Breast epithelium (tissue), 4 donors: ENCODE measurements at places on chromosomes 3 and 15. TPM values are rescaled to one million over a fixed set of nuclear protein-coding genes. Genes with fewer than 3 reads are reported as not detected.

GRCh38 chr15:100114571-100114970 lies 227.2 kb downstream of the ADAMTS17 start:
- DNase-seq: no peak

DNA sequence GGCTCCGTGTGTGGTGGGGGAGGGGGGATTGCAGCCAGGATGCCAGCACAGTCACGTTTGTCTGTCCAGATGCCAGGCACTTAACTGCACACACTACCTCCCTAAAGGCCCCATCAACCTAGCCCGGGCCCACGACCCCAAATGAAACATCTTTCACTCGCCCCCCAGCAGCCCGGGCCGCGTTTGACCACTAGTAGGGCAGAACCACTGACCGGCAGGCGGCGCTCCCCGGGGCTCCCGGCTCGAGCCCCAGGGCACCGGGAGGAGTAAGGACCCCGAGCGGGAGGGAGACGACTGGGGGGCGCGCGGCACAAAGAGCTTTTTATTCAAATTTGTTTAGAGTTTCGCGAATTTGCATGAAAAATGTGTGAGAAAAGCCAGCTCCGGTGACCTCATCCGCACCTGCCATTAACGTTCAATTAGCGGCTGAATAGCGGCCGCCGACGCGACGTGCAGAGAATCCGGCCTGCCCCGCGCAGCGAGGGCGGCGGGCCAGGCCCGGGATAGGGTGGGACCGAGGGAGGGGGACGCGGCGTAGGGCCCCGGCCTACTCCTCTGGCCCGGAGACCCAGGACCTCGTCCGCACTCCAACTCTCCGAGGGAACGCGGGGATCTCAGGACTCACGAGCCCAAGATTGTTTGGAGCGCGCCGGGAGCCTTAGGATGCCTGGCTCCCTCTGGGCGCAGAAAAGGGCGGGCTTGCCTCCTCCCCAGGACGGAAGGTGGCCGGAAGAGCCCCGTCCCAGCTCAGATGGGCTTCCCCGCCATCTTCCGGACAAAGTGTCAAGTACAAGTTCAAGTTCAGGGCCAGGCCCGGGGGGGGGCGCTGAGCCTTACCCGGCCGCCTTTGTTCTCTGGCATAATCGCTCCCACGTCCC lies 64.9 kb upstream of the POLG start:
- no peak for DNase-seq

DNA sequence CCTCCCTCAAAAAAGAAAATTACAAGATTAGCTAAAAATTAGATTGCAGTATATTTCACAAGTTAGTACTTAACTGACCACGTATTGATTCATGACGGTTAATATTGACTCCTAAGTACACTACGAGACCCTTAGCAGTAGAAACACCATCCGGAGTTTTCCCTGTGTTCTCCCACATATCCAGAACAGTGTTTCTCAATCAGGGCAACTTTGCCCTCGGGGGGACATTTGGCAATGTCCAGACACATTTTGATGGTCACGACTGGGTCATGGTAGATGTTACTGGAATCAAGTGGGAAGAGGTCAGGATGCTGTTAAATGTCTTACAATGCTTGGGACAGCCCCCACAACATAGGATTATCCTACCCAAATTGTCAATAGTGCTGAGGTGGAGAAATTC lies 40.7 kb upstream of the LIPC start:
- DNase-seq: no peak

- DNase-seq: no peak
Observed at GRCh38 chr3:50170689-50171088, 15.6 kb downstream of the SEMA3F start.

- DNase-seq: no peak
Observed at GRCh38 chr15:95263751-95264150, 1032.4 kb downstream of the MCTP2 start.

DNA sequence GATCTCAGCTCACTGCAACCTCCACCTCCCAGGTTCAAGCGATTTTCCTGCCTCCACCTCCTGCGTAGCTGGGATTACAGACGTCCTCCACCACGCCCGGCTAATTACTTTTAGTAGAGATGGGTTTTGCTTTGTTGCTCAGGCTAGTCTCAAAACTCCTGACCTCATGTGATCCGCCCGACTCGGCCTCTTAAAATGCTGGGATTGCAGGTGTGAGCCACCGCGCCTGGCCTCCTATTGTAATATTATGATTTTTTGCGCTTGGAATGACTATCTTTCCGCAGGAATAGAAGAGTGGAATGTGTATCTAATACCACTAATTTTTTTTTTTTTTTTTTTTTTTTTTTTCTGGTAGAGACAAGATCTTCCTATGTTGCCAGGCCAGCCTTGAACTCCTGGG lies 1.8 kb downstream of the ARL8B start:
- DNase-seq: no peak

GRCh38 chr3:15267502-15267901 lies 61.5 kb downstream of the CAPN7 start:
- no peak for DNase-seq

- no peak for DNase-seq
Observed at GRCh38 chr3:50347187-50347813, 1.8 kb upstream of the ZMYND10 start.

GRCh38 chr3:177569193-177569592 lies 371.9 kb upstream of the TBL1XR1 start:
- no peak for DNase-seq

DNA sequence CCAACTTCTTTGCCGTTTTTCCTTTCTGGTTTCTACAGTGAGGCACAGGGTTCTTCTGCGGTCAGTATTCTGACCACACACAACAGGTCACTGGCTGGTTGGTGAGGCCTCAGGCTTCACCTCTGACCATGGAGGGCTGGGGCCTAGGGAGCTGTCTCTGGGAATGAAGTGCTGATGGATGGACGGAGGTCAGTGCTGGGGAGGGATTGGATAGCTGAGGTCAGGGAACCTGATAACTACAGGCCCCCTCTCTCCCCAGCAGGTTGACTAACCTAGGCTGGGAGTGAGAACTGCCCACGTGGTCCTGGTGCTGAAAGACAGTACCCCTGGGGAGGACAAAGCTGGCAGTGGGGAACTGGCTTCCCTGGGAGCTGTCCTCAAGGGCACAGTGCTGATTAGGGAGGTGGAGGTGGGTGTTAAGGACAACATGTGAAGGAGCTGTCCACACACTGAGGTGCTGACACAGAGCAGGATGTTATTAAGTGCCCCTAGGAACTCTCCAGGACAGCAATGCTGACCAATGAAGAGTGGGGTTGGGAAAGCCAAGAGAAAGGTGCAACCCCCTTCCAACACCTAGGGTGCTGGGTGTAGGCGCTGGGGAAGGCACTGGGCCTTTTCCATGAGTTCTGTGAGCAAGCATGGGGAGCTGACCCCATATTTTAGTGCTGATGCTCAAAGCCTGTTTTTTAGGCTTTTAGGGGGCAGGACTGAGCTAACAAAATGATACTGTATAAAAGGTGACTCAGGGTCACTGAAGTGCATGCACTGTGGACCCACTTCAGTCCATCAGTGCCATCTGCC lies 45.2 kb downstream of the ATP2B2 start:
- peak; percentile 19 for DNase-seq

- DNase-seq: no peak
Observed at GRCh38 chr3:155553780-155554179, 191.1 kb downstream of the PLCH1 start.

GRCh38 chr3:170642882-170643601 lies 57.2 kb upstream of the SLC7A14 start:
- DNase-seq: no peak

Gene GLDN
- total RNA-seq: 10.8 TPM

Gene GOLGA8J
- not detected for total RNA-seq

Gene ONECUT1
- total RNA-seq: not detected

Gene HCN4
- not detected for total RNA-seq

Gene C3orf18
- 15.1 TPM for total RNA-seq
